ENCODE measurements at places on chromosomes 1 and 21.
A peak's percentile ranks its signal among the peaks of the same experiment; 100 is the strongest.

DNA sequence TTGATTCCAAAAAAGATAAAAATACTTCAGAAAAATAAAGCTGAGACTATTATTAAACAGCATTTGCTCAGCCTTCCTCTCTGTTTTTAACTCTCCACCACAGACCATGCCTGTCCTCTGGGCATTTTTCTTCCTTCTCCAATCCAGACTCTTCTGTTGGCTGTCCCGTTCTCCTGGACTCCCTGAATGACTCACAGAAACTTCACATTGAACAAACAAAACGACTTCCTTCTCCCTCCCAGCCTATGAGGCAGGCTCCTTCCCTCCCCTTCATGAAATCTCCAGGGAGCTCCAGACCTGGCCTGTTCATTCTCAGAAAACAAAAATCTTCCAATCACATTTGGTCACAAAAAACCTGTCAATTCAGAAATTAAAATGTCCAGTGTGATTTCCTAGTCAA is 421.3 kb downstream of the NPHP4 start:
- no peak for DNase-seq

GRCh38 chr1:58465825-58466629 is 80.5 kb downstream of the OMA1 start:
- no peak for DNase-seq

DNA sequence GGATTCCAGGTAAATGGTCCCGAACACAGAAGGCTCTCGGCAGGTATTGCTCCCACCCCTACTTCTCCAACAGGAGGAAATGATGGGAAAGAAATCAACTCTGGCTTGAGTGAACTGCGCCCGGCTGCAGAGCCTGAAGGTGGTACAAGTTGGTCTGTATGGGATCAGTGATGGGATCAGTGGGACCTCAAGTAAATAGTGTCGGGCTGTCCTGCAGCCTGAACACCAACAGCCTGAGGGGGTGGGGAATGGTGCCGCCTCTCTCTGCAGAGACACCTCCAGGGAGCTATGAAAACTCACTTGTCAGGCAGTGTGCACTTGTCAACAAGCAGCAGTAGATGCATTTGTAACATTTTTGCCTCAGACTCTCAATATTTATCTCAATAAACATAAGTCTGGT is 183.5 kb downstream of the MATN1 start:
- no peak for DNase-seq

DNA sequence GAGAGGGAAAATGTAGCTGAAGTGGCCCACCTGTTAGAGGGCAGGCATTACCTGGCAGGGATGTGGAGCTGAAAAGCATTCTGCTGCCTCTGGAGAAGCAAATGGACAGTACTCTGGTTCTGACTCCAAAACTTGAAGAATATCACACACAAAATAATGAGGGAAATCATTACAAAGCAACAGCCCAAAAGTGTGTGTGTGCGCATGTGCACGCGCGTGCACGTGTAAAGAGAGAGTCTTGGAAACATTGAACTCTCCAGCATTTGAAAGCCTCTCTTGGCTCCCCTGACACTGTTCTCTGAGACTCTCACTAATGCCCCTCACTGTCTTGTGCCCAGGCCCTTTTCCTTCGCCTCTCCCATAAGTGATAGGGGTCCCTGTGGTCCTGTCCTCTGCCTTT is 2.3 kb upstream of the VTCN1 start:
- DNase-seq, result no peak

- DNase-seq, result no peak
These were observed 31.1 kb upstream of the UAP1 start for GRCh38 chr1:162530307-162530987.

GRCh38 chr1:232596666-232597303 is 33.1 kb downstream of the SIPA1L2 start:
- DNase-seq, result no peak

DNA sequence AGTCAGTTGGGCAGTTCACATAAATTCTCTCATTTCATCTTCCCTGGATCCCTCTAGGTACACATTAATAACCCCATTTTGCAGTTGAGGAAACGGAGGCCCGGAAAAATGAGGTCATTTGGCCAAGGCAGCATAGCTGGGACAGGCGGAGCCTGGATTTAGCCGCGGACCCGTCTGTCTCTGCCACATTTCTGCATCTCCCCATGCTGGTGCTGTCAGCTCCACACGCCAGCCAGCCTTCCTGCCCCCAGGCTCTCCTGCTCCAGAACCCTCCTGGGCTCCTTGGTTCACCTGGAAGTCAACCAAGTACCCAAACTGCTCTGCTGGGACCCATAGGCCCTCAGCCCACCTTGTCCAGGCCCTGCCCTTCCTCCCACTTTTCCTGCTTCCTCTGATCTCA is 7.6 kb downstream of the FOXO6 start:
- DNase-seq, result no peak

- no peak for DNase-seq
These were observed 2.9 kb upstream of the FCMR start for GRCh38 chr1:206924592-206925105.

DNA sequence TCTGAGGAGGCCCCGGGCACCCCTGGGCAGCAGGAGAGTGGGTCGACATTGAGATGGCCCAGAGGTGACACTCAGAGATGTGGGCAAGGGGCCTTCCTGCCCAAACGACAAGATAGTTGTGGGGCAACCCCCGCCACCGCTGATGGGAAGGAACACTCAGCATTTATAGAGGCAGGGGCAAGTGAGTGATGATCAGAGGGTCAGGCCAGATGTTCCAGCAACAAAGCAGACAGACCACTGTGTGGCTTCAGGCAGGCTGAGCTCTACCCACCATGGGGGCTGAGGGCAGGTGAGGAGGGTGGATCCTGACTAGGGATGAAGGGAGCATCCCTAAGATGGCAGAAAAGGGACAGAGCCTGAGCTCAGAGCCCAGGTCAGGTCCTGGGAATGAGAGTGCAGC is 362.7 kb downstream of the PTPRU start:
- DNase-seq, result no peak

GRCh38 chr1:159207774-159208173 is 3.1 kb downstream of the ACKR1 start:
- no peak for DNase-seq

GRCh38 chr1:233319272-233319671 is 8.3 kb upstream of the MAP3K21 start:
- no peak for DNase-seq

DNA sequence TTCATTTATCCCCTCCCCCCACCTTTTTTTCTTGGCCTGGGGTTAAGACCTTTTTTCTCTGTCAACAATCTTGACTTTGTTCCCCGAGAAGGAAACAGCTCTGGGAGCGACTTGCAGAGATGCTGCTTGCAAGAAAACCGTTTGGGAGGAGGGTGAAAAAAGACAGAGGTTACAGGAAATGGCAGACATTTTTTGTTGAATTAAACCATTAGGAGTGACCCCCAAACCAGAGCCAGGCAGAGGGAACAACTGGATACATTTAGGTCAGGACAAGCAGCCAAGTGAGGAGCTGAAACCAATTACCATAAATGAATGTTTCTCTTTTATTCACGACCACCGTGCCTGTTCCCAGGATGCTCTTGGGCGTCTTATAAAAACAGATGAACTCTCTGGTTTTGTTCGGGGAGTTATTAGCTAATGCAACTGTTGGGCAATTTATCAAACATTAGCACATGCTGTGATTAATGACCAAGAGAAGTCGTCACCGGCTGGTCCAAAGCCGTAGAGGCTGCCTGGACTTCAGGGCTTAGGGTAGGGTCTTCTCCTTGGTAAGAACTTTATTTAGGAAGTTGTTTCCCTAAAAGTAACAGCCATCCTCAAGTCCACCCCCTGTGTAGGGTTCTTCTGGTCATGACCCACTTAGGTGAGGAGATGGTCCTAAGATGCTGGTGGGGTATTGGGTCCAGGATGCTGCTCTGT is 141.0 kb downstream of the FOXD2 start:
- DNase-seq, result no peak

DNA sequence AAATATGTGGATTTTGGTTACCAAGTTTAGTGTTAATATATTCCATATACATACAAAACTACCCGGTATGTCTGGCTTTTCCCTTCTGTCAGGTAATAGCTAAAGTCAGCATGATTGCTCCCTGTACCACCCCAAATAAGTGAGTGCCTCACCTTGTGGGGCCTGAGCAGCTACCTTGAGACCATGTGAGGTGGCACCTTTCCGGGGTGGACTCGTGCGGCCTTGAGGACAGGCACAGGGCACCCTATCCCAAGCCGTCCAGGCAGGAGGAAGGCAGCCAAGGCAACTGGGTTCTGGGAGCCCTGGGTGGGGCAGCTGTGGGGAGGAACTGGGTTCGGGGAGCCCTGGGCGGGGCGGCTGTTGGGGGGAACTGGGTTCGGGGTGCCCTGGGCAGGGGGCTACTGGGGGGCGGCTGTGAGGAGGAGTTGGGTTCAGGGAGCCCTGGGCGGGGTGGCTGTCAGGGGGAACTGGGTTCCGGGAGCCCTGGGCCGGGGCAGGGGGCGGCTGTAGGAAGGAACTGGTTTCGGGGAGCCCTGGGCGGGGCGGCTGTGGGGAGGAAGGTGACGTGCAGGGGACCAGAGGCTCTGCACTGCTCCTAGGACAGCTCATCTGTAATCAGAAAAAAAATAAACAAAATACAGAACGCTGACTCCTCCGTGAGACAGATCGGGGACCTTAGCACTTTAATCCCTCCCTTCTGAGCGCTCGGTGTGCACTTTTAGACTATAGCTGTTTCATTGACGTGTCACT is 63.3 kb downstream of the POFUT2 start:
- DNase-seq, result no peak

- DNase-seq, result no peak
These were observed 58.2 kb upstream of the MPC2 start for GRCh38 chr1:167995038-167995437.

DNA sequence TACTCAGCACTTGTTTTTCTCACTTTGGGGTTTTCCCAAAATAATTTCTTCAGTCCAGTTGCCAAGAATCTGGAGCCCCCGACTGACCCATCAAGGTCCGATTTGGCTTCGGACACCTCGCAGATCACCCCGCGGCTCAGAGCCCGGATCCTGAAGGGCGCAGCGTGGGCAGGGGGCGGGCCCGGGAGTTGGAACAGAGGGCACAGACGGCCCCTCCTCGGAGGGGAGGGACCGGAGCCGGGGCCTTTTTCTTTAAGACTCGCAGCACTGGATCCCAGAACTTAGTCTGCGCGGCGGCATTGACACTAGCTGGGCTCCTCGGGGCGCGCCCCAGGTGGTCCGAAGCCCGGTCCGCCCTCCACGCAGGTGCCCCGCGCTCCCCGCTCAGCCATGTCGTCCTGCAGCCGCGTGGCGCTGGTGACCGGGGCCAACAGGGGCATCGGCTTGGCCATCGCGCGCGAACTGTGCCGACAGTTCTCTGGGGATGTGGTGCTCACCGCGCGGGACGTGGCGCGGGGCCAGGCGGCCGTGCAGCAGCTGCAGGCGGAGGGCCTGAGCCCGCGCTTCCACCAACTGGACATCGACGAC is at the start of gene CBR3:
Gene CBR3, plus strand, starts transcription at position 277 of the 588 bp plus-strand sequence. Its CDS starts 114 bp downstream, at position 391.
- DNase-seq, result no peak

DNA sequence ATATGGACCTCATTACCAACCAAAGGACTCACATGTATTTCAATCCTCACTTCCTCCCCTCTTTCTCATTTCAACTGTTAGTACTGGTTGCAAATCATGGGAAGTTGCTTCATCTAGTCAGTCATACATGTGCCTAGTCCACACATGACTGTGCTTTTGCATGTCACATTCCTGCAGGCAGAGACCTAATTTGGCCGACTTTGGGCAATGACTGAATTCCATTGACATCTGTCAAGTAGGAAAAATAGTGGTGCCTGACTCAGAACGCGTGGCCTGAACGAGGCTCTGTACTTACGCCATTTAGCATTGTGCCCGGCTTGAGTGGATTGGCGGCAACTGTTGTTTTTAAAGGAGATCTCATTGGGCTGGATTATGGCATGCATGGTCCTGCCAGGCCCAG is 18.0 kb downstream of the PTPRU start:
- no peak for DNase-seq

- DNase-seq, result no peak
These were observed 96.6 kb upstream of the VANGL1 start for GRCh38 chr1:115545096-115545720.

GRCh38 chr1:91685994-91686393 is 185.3 kb downstream of the CDC7 start:
- DNase-seq, result no peak

- DNase-seq, result no peak
These were observed 55.4 kb upstream of the KIF26B start for GRCh38 chr1:245099401-245099800.

- DNase-seq, result no peak
These were observed 34.5 kb upstream of the DIPK1A start for GRCh38 chr1:92995441-92996430.

DNA sequence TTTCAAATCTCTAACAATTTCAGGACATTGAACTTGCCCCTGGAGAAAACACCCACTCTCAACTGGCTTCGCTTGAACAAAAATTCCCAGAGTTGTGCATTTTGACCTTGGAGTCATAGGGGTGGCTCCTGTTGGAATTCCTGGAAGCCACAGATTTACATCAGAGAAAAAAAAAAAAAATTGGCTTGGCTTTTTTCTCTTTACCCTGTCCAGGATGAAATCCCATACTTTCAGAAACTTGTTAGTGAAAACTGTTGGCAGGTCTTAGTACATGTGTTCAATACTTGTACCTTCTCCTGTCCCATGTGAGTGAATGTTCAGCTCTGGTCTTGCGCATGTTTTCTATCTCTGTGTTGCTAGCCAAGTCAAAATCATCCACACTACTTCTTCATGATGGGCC is 228.8 kb downstream of the TGFB2 start:
- no peak for DNase-seq

DNA sequence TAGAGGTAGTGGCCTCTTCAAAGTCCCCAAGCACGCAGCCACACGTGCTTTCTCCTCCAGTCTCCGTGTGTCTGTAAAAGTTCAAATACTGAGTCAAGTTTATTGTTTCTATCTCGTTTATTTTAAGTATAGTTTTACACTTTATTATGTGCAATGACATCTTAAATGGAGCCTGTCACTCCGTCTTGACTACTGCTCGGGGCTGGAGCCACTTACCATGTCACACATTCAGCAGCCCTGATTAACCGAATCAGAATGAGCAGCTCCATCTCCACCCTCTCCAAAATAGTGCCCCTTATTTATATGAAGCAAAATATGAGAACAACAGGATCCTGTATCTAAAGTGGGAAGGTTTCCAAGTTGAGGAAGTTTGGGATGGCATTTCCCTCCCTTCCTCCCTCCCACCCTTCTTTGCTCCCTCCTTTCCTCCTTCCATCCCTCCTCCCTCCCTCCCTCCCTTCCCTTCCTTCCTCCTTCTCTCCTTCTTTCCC is 201.0 kb downstream of the PBX1 start:
- DNase-seq, result no peak

- no peak for DNase-seq
These were observed 18.9 kb downstream of the FCGR2B start for GRCh38 chr1:161681879-161682278.

GRCh38 chr21:40853956-40854688 is 7.2 kb upstream of the DSCAM start:
- DNase-seq, result no peak

DNA sequence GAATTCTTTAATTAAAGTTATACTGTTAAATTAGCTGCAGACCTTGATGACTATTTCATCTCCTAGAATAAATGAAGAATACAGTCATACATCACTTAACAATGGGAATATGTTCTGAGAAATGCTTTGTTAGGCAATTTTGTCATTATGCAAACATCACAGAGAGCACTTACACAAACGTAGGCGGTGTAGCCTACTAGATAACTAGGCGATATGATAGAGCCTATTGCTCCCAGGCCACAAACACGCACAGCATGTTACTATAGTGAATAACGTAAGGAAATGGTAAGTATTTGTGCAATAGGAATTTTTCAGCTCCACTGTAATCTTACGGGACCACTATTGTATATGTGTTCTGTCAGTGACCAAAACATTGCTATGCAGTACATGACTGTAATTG is 37.6 kb upstream of the DESI2 start:
- DNase-seq, result no peak

GRCh38 chr1:221284028-221284427 is 404.8 kb downstream of the HLX start:
- DNase-seq, result peak; percentile 61
